ENCODE measurements at places on chromosomes 5 and 9. TPM values are rescaled to one million over a fixed set of nuclear protein-coding genes. Genes with fewer than 3 reads are reported as not detected.

The SPRY4 gene
- total RNA-seq: 16.1 TPM

GRCh38 chr9:112624711-112625707, 92.9 kb downstream of the INIP start:
- no peak for DNase-seq

The SIT1 gene
- not detected for total RNA-seq

The INSL6 gene
- total RNA-seq: not detected

DNA sequence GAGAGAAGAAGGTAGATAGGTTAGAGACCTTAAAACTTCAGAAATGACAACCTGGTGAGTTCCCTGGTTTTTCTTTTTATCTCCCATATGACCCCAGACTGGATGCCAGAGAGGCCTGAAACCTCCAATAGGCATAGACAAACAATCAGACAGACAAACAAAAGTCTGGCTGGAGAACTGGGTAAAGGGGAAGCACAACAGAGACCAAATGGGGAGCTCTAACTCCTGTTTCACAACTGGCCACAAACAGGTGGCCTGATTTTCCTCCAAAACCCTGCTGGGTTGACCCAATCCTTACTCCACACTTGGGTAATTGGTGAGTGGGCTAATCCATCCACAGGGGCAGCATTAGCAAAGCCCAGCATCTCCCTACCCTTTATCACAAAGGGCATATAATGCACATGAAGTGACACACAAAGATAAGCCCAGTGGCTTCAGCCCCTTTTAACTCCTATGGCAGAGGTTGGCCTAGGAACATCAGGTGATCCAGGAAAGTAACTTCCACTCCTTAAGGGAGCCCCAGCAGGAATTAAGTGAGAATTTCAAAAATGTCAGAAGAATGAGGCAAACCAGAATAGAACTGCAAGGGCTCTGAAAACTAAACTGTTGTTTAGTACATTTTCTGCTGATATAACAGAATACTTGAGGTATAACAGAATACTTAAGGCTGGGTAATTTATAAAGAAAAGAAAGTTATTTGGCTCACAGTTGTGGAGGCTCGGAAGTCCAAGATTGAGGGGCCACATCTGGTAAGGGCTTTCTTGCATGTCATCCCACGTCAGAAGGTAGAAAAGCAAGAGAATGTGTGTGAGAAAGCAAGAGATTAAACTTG, 60.9 kb upstream of the ROR2 start:
- peak; percentile 31 for DNase-seq

The ARSI gene
- total RNA-seq: 1.4 TPM

All from type B pancreatic cell (in vitro differentiated cells).